Hematopoietic multipotent progenitor cell treated with erythropoietin and hydrocortisone succinate and interleukin-3 and kit ligand, for 15 days (in vitro differentiated cells): ENCODE measurements at places on chromosomes 2 and 18.

DNA sequence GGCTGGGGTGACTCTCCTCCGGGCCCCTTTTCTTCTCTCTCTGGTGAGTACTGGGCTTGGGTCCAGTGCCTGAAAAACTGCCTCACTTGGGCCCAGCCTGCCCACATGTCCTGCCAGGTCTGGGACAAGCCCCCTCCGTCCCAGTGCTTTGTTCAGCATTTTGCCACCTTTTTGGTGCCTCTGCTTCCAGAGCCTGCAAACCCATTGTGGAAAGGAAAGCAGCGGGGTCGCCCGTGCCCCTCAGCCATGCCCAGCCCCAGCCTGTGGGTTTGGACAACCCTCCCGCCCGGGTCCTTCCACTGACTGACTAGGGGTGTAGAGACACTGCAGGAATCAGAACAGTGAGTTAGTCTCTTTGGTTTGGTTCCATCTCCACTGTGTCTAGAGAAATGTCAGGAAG lies 140.7 kb upstream of the ALKAL2 start:
- no peak for DNase-seq

DNA sequence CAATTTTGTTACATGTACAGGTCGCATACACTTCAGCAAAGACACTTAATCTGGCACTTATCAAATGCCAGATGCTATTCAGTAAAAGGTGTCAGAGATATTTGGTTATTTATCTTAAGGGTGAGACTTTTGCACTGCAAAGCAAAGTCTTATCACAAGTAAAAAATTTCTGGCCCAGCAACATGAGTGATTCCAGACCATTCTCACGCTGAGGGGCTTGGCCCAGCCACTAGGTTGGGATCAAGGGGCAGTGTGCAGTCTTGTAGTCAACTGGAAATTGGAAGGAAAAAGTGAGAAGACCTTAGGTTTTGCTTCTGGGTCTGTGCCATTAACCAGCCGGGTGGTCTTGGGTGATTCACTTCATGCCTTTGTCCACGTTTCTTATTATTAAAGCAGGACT lies 181.6 kb downstream of the RNF144A start:
- no peak for DNase-seq

- no peak for DNase-seq
These were observed 203.5 kb upstream of the TWIST2 start for GRCh38 chr2:238644095-238645081.

GRCh38 chr2:28219138-28219537 lies 173.5 kb upstream of the FOSL2 start:
- no peak for DNase-seq

DNA sequence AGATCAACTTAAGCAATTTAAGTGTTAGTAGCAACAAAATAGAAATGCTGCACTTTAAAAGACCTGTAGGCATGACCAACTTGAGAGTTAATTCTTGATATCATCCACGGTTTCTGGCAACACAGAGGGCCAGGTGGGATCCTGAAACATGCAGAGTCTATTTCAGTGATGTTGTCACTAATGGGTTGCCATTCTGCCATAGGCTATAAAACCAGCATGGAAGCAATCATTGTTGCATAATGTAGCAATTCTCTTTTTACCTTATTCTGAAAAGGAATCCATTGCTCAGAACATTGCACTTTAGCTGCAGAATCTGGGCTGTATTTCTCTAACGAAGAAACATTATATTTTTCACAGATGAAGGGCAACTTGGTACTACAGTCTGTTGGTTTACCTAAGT lies 53.9 kb upstream of the CD302 start:
- DNase-seq, result no peak

DNA sequence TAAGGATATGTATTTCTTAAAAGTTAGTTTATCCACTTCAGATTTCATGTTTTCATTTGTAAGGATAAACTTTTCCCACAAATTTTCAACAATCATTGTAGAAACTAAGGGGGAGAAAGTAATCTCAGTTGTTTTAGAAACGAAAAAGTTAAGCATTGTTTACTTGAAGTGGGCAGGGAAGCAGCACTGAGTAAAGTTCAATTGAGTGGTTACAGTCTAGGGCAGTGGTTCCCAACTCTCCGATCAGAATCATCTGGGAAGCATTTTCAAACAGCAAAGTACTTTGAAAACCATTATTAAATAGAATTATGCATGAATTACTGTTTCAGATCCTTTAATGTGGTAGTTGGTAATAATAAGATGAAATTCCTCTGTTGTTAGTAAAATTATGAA lies 12.5 kb downstream of the MRPL35 start:
- DNase-seq, result no peak

- no peak for DNase-seq
These were observed 41.2 kb downstream of the CYRIA start for GRCh38 chr2:16624436-16624780.
